Fibroblast of upper back skin (primary cell): ENCODE measurements at places on chromosomes 16 and 17.
A peak's percentile ranks its signal among the peaks of the same experiment; 100 is the strongest.

DNA sequence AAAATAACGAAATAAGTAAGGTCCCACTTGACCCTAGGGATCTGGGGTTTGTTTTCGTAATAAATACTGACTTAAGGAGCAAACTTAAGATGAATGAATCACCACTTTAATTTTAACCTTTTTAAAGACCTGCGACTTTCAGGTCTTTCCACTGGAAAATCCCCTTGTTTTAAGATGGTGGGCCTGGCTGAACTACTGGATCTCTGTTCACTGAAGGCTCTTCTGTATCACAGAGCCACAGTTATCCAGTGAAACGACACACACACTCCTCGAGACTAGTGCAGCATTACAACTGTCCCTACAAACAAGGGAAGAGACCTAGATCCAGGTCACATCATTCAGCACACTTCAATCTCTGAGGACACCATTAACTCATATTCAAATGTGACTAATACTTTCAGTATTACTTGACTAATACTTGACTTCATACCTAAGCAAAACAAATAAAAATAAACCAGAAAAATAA lies 299.0 kb downstream of the CEP112 start:
- no peak for DNase-seq

DNA sequence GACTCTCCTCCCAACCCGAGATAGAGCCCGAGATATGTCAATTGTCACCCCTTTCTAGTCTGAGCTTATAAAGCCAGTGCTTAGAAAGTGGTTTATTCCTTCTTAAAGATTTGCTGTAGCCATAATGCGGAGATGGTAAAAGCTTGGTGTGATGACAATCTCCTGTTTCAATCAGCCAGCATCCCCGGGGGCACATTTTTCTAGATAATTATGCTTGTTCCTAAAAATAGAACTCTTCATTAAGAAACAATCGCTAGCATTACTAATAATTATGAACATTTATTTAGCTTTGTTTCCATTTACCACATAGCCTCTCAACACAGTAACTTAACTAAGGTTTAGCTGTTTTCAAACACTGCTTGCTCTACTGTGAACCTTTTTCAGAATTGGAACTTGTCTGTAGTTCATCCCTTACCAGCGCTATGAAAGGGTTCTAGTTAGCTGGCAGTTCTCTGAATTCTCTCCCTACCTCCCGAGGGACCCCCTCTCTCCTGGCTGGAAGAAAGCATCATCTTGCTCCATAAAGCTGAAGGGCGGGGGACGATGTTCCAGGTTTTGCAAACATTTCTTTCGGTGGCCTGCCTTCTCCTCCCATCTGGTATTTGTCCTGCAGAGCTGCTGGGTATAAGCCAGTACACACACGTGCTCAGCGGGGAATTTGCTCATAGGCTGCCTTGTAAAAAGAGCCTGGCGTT lies 922 bp upstream of the MRPL58 start:
- DNase-seq = peak; percentile 70

GRCh38 chr16:13997526-13997925 lies 73.6 kb upstream of the MRTFB start:
- no peak for DNase-seq

DNA sequence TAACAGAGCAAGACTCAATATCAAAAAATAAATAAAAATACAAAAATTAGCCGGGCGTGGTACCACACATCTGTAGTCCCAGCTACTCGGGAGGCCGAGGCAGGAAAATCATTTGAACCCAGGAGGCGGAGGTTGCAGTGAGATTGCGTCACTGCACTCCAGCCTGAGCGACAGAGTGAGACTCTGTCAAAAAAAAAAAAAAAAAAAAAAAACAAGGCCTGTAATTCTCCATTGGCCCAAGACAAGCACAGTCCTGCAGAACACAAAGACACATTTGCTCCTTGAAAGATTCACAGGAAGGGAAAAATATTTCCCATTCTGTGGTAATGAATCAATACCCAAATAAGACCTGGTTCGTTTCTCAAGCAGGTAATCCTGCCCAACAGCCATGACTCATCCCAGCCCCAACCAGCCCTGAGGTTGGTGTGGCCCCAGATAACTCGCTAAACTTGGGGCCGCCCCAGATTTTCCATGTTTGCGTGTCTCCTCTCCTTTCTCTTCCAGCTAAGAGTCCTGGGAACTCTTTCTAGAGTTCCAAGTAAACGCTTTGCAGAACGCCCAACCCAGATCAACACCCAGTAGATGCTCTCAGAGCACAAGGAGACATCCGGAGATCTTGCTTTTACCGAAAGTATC lies 40.3 kb upstream of the SNN start:
- DNase-seq = peak; percentile 80

- DNase-seq = no peak
Measured at GRCh38 chr17:71625330-71625729, 495.5 kb upstream of the SOX9 start.

DNA sequence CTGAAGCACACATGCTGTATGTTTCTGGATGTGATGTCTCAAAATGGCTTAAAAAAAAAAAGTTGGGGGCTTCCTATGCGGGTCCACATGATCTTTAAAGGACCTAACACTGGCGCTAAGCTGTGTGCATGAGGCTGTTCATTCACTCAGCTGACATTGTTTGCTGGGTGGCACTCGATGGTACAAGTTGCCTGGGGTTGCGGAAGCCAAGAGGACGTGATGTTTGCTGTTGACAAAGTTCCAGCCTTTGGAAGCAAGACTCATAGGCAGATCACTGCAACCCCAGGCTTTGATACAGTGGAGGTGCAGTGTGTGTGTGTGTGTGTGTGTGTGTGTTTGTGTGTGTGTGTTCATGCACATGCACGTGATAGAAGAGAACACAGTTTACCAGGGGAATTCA lies 29.5 kb upstream of the DNAI2 start:
- DNase-seq = no peak

DNA sequence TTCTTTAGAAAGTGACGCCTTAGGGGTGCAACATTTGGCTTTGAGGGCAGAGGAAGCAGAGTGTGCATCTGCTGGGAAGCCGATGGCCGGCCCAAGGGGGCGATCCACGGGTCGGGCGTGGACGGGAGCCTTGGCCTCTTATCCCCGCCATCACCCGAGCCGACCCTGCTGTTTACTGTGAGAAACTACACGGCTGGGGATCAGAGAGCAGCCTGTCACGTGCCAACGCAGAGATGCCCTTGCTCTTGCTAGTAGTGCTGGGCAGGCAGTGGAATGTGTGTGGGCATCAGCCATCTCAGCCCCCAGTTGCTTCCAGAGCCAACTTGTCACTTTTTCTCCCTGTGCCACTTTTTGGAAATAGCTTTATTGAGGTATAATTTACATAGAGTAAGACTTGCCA lies 26.7 kb upstream of the ITGB4 start:
- DNase-seq = no peak

DNA sequence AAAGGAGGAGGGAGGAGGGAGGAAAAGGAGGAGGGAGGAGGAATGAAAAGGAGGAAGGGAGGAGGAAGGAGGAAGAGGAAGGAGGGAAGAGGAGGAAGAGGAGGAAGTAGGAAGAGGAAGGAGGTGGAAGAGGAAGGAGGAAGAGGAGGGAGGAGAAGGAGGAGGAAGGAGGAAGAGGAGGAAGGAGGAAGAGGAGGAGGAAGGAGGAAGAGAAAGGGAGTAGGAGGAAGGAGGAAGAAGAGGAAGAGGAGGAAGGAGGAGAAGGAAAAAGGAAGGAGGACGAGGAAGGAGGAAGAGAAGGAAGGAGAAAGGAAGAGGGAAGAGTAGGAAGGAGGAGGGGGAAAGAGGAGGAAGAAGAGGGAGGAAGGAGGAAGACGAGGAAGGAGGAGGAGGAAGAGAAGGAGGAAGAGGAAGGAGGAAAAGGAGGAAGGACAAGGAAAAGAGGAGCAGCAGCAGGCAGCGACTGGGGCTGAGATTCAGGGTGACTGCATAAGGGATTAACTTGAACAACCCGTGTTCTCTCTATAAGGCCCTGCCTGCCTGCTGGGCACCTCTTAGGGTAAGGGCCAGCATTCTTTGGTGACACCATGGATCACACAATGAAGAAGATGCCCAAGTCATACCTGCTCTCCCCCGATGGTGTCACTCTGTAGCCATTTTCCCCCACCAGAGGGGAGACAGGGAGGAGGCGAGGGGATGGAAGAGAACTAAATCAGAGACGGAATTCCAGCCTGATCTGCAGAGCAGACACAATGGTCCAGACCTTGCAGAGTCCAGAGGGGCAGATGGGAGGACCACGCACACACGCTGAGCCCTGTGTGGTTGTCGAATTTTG lies 1.4 kb upstream of the IL34 start:
- DNase-seq = no peak

DNA sequence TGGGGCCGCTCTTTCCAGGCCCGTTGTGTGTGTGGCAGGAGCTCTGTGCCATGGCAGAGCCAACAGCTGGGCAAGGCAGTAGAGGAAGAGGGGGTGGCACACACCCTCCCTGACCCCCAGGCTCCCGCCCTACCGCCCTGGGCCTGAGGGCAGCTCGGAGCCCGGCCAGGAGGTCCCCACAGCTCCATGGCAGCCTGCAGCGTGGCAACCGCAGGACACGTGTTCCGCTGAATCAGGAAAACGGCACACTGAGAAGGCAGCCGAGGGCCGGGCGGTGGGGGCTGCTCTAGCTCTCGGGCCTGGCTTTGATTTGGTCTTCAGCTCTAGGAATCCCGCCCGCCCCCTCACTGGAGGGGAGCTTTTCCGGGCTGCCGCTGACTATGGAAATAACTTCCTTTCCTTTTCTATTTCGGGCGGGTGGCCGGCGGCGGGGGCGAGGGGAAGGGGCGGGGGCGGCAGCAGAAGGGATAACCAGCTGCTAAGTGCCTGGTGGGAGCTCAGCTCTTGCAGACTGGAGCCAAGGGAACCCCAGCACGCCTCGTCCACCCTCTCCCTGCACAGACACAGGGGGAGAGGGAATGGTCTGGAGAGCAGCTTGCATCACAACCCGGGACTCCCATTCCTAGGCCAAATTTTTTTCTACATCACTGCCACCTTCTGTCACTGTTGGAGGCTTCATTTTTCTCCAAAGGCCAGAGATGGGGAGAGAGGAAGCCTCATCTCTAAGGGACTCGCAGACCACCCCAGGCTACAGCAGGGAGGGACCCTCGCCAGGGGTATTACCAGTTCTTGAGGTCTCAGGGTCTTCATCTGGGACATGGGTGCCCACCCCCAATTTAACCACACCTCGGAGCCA lies 24.8 kb upstream of the MRPS23 start:
- DNase-seq = peak; percentile 98

GRCh38 chr17:13302983-13303382 lies 285.2 kb upstream of the ELAC2 start:
- no peak for DNase-seq

GRCh38 chr17:43212641-43213490 lies 1.2 kb downstream of the TMEM106A start:
- DNase-seq = no peak

DNA sequence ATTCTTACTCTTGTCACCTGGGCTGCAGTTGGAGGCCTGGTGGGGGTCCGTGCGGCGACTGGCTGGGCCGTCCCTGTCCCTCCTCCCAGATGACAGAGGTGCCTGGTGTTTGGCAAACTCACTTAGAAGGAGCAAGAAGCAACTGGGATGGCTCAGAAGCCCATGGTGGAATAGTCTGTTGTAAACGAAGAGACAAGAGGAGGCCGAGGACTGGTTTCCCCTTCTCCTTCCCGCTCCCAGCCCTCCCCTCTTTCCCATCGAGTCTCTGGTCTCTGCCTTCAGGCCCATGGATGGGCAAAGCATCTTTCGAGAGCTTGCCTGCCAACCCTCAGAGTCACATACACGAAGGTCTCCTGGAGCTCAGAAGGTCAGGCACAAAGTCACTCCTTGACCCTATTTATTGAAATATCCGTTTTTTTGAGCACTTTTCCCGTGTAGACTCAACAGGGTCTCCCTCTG lies 364.4 kb downstream of the SEC14L1 start:
- DNase-seq = no peak

GRCh38 chr17:78997881-78998280 lies 11.7 kb downstream of the CANT1 start:
- DNase-seq = no peak

- DNase-seq = no peak
Measured at GRCh38 chr17:81983639-81984373, 6.4 kb downstream of the ASPSCR1 start.

DNA sequence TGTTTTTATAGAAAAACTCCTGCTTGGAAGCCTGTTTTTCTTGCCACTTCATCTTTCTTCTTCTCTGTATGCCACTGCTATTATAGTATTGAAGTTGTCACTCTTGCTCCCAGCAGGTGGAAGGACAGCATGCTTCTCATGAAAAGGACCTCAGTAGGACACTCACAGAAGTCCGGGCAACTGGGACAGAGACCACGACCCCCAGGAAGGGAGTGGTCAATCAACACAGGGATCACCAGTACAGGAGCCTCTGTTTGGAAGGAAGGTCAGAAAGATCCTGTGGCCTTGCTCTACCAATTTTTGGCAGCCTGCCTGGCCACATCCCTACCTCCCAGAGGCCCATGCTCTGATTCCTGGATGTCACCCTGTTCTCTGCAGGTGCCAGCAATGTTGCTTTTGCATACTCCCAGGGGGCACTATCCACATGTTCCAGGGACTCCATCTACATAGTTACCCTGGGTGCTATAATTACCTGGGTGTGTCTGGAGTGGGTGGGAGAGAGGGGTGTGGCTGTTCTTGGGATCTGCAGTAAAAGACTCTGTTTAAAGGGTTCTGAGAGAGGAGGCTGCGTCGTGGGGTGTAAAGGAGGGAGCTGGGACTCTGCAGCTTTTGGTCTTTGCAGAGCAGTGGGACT lies 13.7 kb upstream of the AKAP10 start:
- DNase-seq = no peak

DNA sequence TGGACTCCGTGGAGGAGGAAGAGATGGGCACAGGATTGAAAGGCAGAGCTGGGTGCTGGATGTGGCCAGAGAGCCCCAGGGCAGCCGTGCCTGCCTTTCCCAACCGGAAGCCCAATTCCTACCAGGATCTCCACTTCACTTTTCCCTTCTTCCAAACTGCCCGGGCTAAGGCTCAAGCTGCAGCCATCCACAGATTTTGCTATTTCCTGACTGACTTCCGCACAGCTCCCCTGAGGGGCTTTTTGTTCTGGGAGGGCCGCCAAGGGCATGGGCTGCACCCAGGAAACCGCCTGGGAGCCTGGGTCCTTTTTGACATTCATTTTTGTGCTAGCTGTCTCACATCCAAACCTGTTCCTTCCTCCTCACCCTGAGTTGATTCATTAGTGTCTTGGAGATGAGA lies 4.2 kb downstream of the SHISA6 start:
- DNase-seq = no peak

- DNase-seq = peak; percentile 58
Measured at GRCh38 chr17:27489045-27489715, 32.9 kb downstream of the KSR1 start.

DNA sequence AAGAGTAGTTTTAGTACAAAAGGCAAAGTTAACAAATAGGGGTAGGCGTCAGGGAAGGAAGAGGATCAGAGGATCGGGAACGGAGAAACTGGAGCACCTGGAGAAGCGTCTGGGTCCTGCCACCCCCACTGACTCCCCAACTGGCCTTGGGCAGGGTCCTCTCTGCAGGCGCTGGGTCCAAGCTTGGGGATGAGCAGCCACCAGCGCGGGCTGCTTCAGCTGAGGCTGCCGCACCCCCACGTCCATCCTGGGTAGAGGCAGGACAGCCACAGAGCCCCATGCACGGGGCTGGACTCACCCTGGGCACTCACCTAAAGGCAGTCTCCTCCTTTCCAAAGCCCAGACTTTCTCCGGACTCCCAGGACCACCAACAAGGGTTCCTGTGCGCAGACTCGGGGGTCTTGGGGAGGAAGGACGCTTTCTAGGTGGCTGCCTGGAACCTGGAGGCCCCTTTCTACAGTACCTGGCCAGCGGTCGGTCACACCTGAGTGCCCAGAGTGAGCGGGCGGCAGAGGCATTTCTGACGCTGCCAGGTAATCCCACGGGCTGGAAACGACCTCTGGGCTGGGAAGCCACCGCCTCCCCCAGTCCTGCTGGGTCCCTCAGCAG lies 1.1 kb downstream of the HS3ST6 start:
- DNase-seq = no peak
